Activated T-helper 1 cell treated with Interleukin-2 at 50 U/mL for 16 hours (primary cell): ENCODE measurements at places on chromosomes 2 and 18.

DNA sequence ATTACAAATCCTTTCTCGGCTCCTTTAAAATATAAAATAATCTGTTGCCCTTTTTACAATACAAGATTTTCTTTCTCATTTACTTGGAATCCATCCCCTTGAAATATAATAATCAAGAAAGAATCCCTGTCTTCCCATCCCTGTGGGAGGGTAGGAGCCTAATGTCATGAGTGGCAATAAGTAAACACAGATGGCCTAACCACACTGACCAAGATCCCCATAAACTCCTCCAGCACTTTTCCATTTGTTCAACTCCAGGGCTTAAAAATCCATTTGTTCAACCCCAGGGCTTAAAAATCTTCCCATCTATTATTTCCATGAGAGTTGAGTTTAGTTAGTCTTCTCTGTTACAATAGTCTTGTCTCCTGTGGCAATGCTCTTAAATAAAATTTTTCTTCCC, 297.6 kb downstream of the CDH7 start:
- no peak for DNase-seq

DNA sequence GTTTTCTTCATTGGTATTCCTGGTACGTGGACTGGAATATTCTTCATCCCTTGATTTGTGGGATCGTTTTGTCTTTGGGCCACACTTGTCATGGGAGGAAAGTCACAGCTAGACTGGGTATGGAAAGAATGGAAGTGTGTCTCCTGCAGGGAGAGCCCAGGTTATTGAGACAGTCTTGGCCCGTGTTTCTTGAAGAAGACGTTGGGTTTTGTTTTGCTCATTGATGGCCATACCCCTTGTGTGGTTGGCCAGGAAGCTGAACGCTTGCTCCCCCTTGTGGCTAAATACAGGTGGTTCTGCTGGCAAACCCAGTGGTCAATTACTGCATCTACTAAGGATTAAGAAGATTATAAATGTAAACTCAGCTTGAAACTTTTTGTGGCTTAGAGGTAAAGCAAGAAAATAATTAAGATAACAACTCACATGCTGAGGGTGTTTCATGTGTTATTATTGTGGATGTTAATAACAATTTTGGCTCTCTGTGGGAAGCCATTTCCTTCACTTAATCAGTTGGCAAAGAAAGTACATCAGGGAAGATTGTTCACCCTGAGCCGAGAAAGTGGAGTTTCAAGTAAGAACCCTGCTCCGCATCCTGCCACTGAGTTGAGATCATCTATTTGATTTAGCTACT, 91.8 kb downstream of the NEDD4L start:
- DNase-seq = no peak

- no peak for DNase-seq
Measured at GRCh38 chr2:73931531-73932500, 5.1 kb downstream of the DGUOK start.

DNA sequence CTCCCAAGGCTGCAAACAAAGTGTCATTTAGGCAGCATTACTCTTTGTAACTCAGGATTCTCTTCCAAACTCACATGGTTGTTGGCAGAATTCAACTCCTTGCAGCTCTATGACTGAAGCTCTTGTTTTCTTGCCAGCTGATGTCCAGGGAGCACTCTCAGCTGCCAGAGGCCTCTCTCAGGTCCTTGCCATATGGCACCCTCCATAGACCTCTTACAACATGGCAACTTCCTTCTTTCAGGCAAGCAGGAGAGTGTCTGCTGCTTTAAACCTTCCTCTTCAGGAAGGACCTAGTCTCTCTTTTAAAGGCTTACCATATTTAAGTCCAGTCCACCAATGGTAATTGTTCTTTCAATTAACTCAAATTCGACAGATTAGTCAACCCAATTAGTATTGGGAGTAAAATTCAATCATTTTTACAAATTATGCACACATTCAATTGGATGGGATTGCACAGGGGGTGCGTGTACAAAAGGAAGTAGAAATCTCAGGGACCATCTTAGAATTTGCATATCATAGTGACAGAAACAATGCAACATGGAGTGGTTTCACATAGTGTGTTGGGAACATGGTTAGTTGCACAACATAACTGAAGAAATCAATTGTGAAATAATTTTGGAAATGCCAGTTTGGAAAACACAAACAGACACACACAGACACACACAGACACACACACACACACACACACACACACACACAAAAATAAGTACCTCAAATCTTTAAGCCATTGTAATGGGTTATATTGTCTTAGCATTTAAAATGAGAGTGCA, 893.5 kb upstream of the ZEB2 start:
- no peak for DNase-seq
